ENCODE measurements at places on chromosomes 16 and 17.

GRCh38 chr16:31143011-31143693, 6.7 kb downstream of the PRSS36 start:
- no peak for DNase-seq

DNA sequence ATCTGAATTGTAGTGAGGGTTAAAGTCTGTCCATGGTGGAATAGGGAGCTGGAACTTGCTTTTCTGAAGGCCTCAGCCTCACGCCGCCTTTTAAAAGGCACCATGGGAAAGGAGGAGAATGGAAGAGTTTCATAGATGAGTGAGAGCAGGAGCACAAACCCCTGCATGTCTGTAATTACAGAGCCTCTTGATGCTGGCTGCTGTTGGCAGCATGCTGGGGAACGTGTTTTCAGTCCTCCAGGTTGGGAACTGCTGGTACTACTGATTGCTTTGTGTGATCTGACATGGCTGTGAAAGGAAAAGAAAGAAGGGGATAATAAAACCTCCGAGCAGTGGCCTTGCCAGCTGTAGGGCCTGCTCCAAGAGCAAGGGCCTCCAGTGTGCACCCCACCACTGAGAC, 16.8 kb upstream of the DYNLL2 start:
- no peak for DNase-seq

- no peak for DNase-seq
Observed at GRCh38 chr17:50904518-50905459, 38.6 kb upstream of the TOB1 start.

DNA sequence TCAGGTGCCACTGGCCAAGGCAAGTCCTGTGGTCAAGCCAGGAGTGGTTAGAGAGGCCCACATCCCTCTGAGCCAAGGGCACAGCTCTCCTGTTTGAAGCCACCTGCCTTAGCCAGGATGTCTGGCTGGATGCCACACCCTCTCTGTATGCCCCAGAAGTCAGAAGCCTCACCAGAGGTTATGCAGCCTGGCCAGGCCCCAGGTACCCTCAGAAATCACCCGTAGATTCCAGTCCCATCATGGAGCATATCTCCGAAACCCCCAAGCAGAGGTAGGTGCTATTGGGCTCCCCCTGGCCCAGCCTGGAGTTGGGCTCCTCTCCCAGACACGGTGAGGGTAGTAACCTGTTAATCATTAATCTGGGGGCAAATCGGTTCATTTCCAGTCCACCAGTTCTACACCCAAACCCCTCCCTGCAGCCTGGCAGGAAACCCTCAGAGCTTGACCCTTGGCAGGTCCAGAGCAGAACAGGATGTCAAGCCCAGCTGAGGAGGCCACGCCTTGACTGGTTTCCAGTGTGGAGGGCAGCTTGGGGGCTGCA, 60.6 kb upstream of the TMEM97 start:
- no peak for DNase-seq

GRCh38 chr16:56190677-56191155, 573 bp upstream of the GNAO1 start:
- DNase-seq: peak; percentile 45

GRCh38 chr17:38600906-38601305, 4.8 kb downstream of the SRCIN1 start:
- no peak for DNase-seq

DNA sequence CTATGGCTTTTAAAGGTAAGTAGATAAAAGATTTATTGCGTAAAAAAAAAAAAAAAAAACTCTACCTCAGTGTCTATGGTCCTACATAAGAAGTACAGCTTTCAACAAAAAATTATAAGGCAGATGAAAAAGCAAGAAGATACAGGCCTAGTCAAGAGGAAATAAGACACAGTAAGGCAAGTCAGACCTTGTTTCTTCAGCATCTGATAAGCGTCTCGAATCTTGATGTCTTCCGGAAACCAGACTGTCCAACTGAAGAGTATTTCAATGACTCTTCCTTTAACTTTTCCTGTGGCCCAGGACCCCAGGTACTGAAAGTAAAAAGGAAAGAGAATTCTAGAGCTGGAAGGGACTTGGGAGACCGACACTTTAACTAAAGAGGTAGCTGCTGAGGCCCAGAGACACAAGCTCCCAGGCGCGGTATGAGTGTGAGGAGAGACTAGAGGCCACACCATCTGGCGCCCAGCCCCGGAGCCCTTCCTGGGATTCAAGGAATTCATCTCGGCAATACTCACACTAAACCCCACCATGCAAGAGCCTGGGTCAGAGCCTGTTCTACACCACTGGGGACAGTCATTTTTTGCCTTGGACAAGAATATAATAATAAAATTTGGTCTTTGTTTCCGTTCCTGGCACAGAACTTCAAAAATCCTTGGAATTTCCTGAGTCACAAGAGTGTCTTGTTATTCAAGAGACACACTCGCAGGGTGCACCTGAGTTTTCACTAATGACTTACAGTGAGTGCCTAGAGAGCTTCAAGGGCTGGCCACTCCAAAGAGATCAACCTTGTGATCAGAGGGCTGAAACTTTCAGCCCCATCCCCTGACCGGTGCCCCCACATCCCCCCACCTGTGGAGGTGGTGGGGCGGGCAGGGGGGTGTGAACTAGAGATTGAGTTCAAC, 18.6 kb downstream of the GGA2 start:
- no peak for DNase-seq

DNA sequence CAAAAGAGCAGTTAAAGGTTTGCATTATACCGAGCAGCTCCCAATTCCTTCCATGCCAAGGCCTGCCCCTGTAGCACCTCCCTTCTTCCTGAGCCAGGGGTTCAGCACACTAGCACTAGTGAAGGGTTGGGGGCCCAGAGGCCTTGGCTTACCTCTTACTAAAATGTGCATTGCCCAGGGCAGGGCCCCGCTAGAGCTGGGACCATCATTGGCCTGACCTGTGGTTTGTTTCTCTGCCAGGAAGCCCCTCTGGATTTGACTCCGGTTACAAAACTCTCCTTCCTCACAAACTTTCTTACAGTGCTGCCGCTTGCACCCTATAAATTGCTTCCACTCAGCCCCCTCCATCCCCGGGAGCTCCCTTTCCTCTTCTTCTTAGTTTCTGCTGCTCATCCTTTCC, 33.8 kb downstream of the MPRIP start:
- DNase-seq: no peak

- no peak for DNase-seq
Observed at GRCh38 chr17:67107171-67107570, 62.8 kb downstream of the CACNG1 start.

GRCh38 chr17:61659437-61659836, 68.4 kb upstream of the NACA2 start:
- DNase-seq: no peak

Measured in stimulated activated CD8-positive, alpha-beta memory T cell treated with anti-CD3 and anti-CD28 coated beads, Interleukin-4, amount 100 ng/mL, for 48 hours (primary cell).